ENCODE measurements at places on chromosomes 16 and 17.

- DNase-seq = no peak
Measured at GRCh38 chr17:77869665-77870132, 88.8 kb upstream of the TNRC6C start.

DNA sequence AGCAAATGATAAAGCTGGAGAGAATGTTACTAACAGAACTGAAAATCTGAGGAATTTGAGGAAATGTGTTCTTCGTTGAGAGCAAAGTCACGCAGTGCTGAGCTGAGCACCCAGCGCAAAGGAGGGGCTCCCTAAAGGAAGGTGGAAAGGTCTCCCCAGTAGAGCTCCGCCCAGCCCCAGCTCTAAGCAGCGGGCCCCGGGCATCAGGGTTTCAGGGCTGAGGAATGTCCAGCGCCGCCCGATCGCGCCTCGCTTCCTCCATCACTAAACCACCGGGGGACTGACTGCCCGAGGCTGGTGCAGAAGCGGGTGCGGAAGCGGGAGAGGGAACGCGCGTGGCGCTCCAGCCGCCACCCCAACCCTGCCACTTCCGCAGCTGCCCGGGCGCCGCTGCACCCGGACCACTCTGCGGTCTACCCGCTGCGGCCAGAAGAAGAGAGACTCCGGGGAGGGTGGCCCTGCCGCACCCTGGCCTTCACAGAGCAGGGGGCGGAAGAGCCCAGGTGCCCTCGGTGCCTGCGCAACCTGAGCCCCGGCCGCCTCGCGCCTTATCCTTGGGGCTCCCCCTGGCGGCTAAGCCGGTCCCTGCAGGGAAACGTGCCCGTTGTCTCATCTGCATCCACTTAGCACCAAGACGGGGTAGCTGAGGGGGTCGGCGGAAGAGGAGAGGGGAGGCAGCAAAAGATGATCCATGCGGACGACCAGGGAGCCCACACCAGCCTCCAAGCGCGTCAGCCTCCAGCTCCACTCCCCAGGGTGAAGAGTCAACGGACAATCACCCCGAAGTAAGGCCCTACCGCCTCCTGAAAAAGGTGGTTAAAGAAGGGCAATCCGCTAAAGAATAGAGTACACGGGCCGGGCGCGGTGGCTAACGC lies 12.4 kb upstream of the GUCY2D start:
- peak; percentile 94 for DNase-seq

DNA sequence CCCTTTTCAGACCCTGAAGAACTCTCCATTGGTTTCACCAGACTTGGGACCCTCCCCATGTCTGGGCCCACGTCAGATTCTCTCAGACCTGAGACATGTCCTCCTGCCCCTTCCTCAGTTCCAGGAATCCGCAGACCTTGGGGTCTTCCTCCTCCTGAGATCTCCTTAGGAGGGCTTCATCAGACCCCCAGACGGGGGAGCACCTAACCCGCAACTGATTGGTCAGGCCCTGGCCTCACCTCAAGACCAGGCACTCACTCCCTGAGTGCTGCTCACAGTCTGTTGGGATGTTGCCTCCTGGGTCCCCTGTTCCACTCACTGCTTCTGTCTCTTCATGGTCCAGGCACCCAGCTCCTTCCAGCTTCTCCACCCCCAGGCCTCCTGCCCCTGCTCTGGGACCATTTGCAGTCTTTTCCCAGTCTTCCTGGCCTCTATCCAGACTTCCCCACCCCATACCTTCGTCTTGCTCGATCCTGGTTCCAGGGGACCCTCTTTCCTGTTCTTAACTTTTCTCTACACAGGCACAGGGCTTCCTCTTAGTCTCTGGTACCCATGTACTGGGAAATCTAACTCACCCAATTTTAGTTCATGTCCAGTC lies 1.2 kb downstream of the GID4 start:
- no peak for DNase-seq

DNA sequence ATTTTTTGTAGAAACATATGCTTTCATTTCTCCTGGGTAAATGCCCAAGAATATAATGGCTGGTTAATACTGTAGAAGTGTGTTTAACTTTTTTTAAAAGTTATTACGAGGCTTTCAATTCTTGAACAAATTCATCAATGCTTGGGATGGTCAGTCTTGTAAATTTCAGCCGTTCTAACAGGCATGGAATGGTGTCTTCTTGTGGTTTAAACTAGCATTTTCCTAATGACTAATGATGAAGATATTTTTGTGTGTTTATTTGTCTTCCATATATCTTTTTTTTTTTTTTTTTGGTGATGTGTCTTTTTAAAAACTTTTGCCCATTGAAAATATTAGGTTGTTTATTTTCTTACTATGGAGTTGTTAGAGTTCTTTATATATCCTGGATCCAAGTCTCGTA lies 67.1 kb downstream of the MGAT5B start:
- no peak for DNase-seq

DNA sequence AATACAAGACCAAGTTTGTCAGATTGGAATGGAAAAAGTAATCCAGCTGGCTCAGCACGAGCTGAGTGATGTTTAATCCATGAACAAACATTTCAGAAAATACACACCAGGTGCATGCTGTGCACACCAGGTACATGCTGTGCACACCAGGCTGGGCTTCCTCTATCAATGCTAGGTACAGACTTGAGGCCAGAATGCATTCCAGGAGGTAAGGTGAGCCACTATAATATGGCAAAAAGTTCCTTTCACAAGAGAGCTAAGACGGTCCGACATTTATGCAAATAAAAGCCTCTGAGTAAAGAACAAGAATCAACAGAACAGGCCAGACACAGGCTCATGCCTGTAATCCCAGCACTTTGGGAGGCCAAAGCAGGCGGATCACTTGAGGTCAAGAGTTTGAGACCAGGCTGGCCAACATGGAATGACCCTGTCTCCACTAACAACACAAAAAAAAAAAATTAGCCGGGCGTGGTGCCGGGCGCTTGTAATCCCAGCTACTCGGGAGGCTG lies 128.2 kb downstream of the ZNF778 start:
- no peak for DNase-seq

DNA sequence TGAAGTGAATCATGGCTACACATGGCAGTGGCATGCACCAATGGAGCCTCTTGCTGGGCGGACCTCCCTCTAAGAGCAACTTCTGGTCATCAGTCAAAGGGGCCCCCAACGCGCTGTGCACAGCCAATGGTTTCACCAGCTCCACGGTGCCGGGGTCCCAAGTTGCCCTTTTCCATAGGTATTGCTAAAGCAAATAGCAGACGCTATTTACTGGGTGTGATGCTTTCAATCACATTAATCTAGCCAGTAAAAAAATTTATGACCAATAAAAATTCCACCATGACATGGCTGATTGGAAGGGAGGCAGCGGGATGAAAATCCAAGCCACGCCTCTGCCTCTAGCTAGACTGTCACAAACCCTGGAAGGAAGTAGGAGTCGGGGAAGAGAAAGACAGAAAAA lies 680.3 kb upstream of the SOX9 start:
- DNase-seq = no peak

DNA sequence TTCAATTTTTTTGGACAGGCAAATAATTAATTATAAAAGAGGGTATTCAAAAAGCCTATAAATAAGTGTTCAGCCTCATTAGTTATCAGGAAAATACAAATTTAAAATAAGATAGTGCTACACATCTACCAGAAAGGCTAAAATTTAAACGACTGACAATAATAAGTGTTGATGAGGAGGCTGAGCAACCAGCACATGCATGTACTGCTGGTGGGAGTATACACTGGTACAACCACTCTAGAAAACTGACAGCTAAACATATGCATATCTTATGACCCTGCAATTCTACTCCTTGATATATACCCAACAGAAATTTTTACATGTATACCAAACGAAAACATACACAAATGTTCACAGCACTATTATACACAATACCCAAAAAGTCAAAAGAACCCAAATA lies 27.1 kb downstream of the XPO6 start:
- DNase-seq = no peak

- no peak for DNase-seq
Measured at GRCh38 chr16:30784215-30784614, 2.8 kb downstream of the ZNF629 start.

GRCh38 chr16:2482249-2482648 lies 7.3 kb downstream of the TBC1D24 start:
- DNase-seq = no peak

- DNase-seq = no peak
Measured at GRCh38 chr17:66663041-66663606, 171.8 kb upstream of the CACNG5 start.

- DNase-seq = no peak
Measured at GRCh38 chr17:18968945-18969887, 17.3 kb downstream of the SLC5A10 start.

DNA sequence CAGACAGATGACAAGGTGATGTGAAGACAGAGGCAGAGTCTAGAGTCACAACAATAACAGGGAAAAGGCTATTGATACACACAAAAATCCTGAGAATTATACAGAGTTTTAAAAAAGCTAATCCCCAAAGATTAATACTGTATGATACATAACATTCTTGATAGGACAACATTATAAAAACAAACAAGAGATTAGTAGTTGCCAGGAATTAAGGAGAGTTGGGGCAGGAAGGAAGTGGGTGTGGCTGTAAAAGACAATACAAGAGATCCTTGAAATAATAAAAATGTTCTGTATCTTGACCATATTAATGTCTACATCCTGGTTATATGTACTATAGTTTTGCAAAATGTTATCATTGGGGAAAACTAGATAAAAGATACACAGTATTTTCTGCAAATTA lies 309.5 kb upstream of the PMFBP1 start:
- DNase-seq = no peak

GRCh38 chr16:17321824-17322223 lies 148.9 kb downstream of the XYLT1 start:
- no peak for DNase-seq

DNA sequence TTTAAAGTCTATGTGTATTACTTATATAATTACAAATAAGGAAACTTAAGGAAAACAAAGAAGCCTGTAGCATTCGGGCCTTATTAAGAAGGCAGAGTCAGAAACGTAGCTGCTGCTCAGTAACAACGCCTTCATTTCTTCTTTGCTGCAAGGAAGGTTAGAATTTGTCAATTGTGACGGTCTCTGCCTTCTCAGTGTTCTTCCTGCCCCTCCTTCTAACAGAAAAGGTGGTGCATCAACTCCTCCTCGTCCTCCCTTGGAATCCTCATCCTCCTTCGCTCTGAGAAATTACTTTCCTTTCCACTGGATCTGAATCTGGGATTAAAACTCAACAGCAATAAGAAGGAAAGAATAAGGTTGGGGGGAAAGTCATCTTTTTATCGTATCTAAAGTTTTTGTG lies 63.0 kb downstream of the VPS53 start:
- DNase-seq = no peak
